ENCODE measurements at places on chromosomes 1 and 21. TPM values are rescaled to one million over a fixed set of nuclear protein-coding genes. Genes with fewer than 3 reads are reported as not detected.

Gene RASSF5
- 1.8 TPM for polyA plus RNA-seq

Gene FOXD2
- polyA plus RNA-seq: 0.11 TPM

Gene TTC34
- polyA plus RNA-seq: 0.01 TPM

Gene NID1
- polyA plus RNA-seq: 3.4 TPM

Gene MOV10
- polyA plus RNA-seq: 87.6 TPM

Gene FOXO6
- 0.11 TPM for polyA plus RNA-seq

Gene PRDM16
- polyA plus RNA-seq: 0.09 TPM

Gene CFAP141
- not detected for polyA plus RNA-seq

Gene PRSS38
- polyA plus RNA-seq: not detected

Gene MSH4
- polyA plus RNA-seq: not detected

Gene HORMAD1
- polyA plus RNA-seq: not detected

Gene OLFM3
- polyA plus RNA-seq: not detected

Gene FNDC10
- 10.7 TPM for polyA plus RNA-seq

Gene CELA2A
- polyA plus RNA-seq: not detected

Gene S100A8
- polyA plus RNA-seq: 6.2 TPM

Gene IRF6
- polyA plus RNA-seq: 93.1 TPM

Gene U2AF1
- polyA plus RNA-seq: 179 TPM

Gene CFAP74
- 0.01 TPM for polyA plus RNA-seq

Gene CLIC6
- 0.03 TPM for polyA plus RNA-seq

Gene PADI3
- 5.2 TPM for polyA plus RNA-seq

Gene KIF2C
- 36.2 TPM for polyA plus RNA-seq

Gene PLPPR5
- polyA plus RNA-seq: 0.17 TPM

Gene PEX11B
- 31.4 TPM for polyA plus RNA-seq

Gene OLFML2B
- polyA plus RNA-seq: 0.13 TPM

Gene LDLRAD2
- polyA plus RNA-seq: 0.01 TPM

Gene FBLIM1
- polyA plus RNA-seq: 99.3 TPM

Gene F5
- not detected for polyA plus RNA-seq

Gene DIRAS3
- 0.16 TPM for polyA plus RNA-seq

Gene LENEP
- polyA plus RNA-seq: not detected

Gene PPM1J
- polyA plus RNA-seq: 10.1 TPM

Gene CADM3
- not detected for polyA plus RNA-seq

Gene MAPKAPK2
- 57.9 TPM for polyA plus RNA-seq

Gene C4BPA
- polyA plus RNA-seq: not detected

Gene RAD54L
- 17.0 TPM for polyA plus RNA-seq

Gene OR2L2
- not detected for polyA plus RNA-seq

Gene PLA2G4A
- 7.2 TPM for polyA plus RNA-seq

Gene TSPEAR
- polyA plus RNA-seq: not detected

Gene E2F2
- 0.37 TPM for polyA plus RNA-seq

Gene MAP1LC3C
- not detected for polyA plus RNA-seq

Gene ZNF436
- polyA plus RNA-seq: 3.1 TPM

Gene CNTN2
- polyA plus RNA-seq: not detected

Gene IKBKE
- polyA plus RNA-seq: 10.8 TPM

Gene LCE6A
- polyA plus RNA-seq: 0.23 TPM

Gene ZP4
- polyA plus RNA-seq: 4.3 TPM
